ENCODE measurements at places on chromosomes 6 and 20.

- DNase-seq, result no peak
Measured at GRCh38 chr6:124999105-124999764, 37.0 kb downstream of the RNF217 start.

DNA sequence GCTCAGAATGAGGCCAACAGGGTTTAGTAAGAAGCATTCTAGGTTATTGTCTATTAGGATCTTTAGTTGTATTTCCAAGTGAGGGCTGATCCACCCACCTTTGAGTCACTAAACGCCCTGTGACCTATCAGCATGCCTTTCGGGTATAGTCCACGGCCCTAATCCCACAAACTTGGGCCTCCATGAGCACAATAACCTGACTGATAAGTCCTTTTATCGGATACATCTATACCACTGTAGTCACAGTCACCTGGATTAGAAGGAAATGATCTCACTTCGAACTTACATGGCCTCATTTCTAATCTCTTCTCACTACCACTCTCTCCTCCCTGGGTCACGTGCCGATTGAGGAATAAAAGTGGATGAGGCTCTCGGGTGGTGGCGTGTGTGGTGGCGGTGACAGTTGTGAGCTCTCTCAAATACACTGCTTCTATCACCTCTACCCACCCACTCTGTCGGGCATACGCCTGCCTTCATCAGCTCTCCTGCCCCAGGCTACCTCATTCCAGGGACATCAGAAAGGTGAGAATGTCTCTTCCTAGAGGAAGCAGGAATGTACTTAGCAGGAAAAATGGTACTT lies 65.2 kb downstream of the TRAM2 start:
- DNase-seq, result no peak

- DNase-seq, result no peak
Measured at GRCh38 chr20:47353692-47354463, 2.6 kb downstream of the ZMYND8 start.

GRCh38 chr6:5278047-5278446 lies 16.7 kb downstream of the FARS2 start:
- no peak for DNase-seq

DNA sequence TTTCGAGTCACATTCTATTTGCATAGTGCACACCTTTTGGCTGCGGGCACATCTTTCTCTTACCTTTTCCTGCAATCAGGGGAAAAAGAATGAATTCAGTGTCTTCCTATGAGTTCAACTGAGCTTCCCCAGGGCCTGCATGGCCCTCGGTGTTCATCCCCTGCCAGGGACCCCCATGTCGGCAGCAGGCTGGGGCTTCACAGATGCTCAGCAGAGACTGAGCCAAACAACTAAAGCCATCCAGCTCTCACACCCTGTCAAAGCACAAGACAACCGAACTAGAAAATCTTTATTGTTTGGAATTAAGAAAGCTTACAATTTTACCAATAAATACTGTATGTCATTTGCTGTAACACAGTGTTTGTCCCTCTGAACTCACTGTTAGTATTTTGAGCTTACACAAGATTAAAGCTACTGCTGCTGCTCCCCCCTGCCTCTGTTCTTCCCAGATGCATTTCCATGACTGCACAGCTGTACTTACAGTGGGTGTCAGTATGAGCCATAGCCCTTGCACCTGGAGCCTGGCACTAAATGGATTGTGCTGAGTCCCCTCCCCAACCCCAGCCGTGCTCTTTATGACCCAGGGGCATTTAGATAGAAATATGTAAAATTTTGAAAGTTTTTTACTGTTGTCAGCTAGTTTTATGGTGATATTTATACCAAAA lies 205.8 kb downstream of the TMEM242 start:
- DNase-seq, result no peak

DNA sequence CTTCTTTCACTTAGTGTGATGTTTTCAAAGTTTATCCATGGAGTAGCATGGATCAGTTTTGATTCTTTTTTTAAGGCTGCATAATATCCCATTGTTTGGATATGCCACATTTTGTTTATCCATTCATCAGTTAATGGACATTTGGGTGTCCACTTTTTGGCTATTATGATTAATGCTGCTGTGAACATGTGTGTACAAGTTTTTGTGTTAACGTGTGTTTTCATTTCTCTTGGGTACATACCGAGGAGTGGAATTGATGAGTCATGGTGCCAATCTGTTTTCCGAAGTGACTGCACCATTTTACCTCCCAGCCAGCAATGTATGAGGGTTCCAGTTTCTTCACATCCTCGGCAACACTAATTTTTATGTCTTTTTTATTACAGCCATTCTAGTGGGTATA lies 78.4 kb upstream of the CCDC28A start:
- DNase-seq, result no peak

GRCh38 chr6:34225551-34225950 lies 11.1 kb upstream of the HMGA1 start:
- no peak for DNase-seq

DNA sequence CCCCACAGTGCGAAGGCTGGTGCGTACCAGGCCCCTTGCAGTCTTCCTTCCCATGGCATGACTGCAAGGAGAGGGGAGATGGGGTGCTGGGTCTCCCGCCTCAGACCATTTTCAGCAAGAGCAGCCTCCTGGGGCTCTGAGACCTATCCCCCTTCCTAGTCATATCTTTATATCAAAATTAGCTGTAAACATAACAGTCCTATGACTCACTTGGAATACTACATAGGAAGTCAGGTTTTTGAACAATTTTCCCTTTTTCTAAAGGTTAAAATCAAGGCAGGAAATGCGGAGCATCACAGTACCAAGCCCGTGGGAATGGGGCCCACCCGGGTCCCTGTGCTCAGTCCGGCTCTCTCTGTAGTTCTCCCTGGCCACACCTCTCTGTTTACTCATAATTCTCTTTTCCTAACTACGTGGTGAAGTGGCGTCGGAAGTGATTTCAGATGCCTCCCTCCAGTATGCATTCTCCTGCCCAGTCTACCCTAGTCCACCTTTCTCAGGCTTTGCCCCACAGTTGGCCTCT lies 109.8 kb upstream of the TMEM170B start:
- no peak for DNase-seq

DNA sequence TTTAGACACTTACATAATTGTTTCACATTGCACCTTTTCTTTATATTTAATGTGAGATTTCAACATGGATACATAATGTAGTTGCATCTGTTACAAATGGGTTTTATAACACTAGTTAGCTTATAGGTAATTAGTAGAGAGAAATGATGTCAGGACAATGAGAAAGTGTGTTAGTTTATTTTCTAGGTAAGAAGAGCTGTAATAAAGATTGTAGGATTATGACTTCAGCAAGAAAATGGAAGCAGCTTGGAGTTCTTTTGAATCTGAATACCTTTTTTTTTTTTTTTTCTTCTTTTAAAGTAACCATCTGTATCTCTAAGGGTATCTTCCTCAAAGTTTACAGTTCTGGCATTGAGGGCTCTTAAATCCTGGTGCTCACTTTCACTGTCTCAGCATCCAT lies 35.3 kb downstream of the CD2AP start:
- no peak for DNase-seq

GRCh38 chr20:35902545-35902941 lies 51.8 kb downstream of the SCAND1 start:
- no peak for DNase-seq

GRCh38 chr6:4506792-4507191 lies 269.4 kb upstream of the CDYL start:
- DNase-seq, result no peak

GRCh38 chr20:16974080-16974854 lies 226.1 kb downstream of the OTOR start:
- no peak for DNase-seq

DNA sequence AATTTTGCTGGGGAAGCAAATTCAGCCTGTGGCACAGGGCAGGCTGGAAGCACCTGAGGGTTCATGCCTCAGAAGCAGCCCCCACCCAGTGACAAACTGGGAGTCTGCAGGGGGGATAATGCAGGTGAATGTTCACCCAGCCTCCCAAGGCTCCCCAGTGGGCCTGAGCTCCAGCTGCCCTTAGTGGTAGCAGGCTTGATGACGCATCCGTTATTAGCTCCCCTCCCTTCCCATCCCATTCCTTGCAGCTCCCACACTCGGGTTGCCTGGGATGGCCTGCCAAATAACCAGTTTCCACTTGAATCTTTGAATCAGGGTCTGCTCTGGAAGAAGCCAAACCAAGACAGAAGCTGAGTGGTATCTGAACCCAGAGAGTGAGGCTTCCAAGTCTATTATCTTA lies 15.8 kb downstream of the KCNK15 start:
- DNase-seq, result no peak

DNA sequence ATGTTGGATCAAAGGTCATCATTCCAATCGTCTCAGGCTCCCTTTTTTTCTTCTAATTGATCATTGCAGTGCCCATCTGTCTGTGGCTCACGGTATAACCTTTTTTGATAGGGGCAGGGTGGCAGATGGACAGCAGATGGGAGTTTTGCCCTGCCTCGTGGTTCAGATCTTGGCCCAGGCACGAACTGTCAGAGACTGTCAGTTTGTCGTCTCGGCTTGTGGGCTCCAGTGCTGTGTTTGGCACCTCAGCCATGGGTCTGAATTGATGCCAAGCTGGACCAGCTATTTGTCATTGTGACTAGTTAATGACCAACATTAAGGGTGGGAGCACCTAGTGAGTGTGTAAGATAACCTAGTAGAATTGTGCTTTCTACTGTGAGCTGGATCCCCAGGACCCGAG lies 197.6 kb downstream of the PRL start:
- DNase-seq, result no peak

- no peak for DNase-seq
Measured at GRCh38 chr6:163992701-163993100, 578.2 kb downstream of the QKI start.

- no peak for DNase-seq
Measured at GRCh38 chr6:8180327-8181159, 78.2 kb upstream of the EEF1E1 start.

DNA sequence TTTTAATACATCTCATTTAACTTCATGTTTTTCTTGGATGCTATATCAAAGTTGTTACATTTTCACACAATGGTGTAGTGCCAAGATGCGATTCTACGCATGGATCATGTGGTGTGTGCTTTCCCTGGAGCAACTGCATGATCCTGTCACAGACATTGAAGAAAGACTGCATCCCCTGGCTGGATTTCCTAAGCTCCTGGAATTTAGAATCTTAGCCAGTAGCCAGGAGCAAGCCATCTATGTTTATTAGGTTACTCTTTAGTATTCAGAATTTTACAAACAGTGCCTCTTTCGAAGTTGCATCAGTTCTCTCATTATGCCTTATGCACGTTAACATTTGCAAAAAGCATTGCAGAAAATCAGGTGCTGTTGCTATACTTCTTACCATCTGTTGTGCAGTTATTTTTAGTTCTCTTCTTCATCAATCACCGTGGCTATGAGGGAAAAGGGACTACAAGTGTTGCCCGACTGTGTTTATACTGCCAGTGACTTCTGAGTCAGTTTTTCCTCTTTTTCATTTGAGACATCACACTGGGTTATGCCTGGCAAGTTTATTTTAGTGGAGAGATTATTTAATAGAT lies 584.2 kb downstream of the BCKDHB start:
- no peak for DNase-seq

- DNase-seq, result no peak
Measured at GRCh38 chr20:61295249-61295648, 43.2 kb downstream of the CDH4 start.

DNA sequence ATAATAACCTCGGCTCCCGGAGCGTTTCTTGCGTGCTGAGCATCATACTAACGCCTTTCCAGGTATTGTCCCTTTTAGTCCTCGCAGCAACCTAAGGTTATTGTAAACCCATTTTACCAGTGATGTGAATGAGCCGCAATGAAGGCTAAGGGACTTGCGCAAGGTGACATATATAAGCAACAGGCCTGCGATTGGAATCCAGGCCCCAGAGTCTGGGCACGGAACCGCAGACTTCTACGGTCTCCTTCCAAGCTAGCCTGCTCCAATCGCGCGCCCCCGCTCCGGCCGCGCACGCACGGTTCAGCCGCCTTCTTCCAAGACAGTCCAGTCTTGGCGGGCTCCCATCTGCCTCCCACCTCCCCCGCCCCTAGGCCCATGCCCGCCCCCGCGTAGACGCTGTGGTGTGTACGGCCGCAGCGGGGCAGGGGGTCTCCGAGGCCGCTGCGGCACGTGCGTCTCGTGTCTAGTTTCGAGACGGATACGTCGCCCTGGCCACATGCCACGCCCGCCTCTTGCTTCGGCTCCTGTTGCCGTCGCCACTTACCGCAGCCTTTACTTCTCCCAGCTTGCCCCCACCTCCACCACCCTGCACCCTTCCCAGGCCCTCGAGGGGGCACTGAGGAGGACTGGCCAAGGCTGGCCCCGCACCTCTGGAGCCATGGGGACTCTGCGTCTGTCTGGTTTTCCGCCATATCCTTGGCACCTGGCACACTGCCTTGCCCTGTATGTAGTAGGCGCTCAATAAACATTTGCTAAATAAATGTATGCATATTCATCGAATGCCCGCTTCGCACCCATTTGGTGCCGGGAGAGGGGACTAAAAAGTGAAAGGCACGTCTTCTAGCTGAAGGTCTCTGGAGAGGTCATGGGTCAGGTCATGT lies 855 bp upstream of the GFOD1 start:
- no peak for DNase-seq

DNA sequence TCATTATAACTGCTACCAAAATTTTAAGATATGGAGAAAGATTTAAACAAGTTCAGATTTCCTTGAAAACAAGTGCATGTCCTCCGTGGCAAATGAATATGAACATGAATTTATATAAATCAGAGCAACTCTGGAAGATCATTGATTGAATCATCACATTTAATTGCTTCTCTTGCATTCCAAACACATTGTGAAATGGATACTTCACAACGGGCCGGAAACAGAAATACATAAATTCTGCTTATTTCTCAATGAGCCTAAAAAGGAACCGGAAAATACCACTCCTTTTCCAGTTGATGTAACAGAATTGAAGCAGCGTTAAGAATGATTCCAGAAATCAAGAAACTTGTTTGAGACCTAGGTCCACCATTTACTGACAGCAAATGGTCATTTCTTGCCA lies 134.6 kb upstream of the BTN3A2 start:
- DNase-seq, result no peak

Measured in stimulated activated CD4-positive, alpha-beta T cell treated with anti-CD3 and anti-CD28 coated beads, Interleukin-1b, Interleukin-23, amount 100 ng/mL, for 1 hour (primary cell).